ENCODE measurements at places on chromosomes 3 and 15.

- no peak for DNase-seq
Measured at GRCh38 chr3:187210091-187210490, 12.8 kb downstream of the RTP1 start.

DNA sequence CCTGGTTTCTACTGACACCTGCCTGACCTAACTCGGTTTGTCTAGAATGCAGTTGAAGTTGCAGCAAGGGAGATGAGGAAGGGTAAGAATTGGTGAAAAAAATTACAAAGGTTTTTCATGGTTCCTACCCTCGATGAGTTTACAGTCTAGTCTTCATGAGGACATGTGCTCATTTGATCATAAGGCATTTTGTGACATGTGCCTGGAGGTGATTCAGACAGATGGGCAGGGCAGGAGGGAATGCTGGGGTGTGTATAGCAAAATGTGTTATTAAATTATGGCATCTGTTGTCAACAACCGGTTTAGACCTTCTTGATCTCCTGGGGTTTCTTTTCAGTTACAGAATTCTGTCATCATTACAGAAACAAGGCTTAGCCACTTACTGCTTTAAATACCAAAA, 101.2 kb downstream of the CACNA1D start:
- no peak for DNase-seq

DNA sequence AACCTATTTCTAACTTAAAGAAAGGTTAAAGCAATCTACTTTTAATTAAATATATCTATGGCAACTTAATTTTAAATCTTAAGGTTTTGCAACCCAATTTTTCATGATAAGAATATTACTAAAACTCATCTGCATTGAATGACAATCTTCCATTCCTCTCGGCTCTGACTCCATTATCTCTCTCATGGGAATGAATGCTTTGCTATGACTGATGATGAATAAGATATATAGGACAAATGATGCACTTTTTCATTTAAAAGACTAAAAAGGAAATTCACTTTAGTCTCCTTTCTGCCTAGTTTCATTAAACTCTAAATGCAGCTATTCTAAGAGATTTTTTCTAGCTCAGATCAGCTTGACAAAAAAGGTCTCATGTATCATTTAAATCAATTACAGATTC, 68.7 kb downstream of the GBE1 start:
- DNase-seq = no peak

- no peak for DNase-seq
Measured at GRCh38 chr15:70048578-70049514, 48.9 kb downstream of the TLE3 start.

DNA sequence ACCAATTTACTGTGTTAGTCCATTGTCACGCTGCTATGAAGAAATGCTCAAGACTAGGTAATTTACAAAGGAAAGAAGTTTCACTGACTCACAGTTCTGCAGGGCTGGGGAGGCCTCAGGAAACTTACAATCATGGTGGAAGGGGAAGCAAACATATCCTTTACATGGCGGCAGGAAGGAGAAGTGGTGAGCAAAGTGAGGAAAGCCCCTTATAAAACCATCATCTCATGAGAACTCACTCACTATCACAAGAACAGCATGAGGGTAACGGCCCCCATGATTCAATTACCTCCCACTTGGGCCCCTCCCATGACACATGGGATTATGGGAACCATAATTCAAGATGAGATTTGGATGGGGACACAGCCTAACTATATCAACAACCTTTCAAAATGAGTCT, 20.2 kb downstream of the USF3 start:
- no peak for DNase-seq

- DNase-seq = no peak
Measured at GRCh38 chr3:114741066-114741465, 406.0 kb downstream of the ZBTB20 start.

GRCh38 chr15:52626671-52627369, 52.4 kb downstream of the ATOSA start:
- no peak for DNase-seq

DNA sequence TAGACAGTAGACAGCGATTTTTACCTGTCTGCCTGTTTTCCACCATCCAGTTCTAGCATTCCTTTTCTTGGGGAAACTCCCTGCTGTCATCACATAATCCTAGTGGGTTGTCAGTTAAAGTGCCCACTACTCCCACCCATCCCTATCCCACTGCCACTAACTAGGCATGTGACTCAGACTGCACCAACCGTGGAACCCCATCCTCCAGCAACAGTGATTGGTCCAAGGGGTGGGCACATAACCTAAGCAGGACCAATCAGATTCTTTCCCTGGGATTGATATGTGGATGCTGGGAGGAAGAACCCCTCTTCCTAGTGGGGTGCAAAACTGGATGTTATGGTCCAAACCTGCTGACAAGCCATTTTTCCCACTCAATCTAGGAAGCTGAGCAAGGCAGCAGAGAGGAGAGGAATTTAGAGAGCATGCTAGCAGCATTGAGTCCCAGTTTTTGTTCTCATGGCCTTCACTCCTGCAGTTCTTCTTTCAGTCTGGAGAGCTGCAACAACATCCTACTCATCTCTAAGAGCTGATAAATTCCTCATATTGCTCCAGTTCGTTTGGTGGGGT, 3.9 kb upstream of the INSYN1 start:
- DNase-seq = no peak

- peak; percentile 37 for DNase-seq
Measured at GRCh38 chr3:108091498-108092250, 843 bp upstream of the CD47 start.

DNA sequence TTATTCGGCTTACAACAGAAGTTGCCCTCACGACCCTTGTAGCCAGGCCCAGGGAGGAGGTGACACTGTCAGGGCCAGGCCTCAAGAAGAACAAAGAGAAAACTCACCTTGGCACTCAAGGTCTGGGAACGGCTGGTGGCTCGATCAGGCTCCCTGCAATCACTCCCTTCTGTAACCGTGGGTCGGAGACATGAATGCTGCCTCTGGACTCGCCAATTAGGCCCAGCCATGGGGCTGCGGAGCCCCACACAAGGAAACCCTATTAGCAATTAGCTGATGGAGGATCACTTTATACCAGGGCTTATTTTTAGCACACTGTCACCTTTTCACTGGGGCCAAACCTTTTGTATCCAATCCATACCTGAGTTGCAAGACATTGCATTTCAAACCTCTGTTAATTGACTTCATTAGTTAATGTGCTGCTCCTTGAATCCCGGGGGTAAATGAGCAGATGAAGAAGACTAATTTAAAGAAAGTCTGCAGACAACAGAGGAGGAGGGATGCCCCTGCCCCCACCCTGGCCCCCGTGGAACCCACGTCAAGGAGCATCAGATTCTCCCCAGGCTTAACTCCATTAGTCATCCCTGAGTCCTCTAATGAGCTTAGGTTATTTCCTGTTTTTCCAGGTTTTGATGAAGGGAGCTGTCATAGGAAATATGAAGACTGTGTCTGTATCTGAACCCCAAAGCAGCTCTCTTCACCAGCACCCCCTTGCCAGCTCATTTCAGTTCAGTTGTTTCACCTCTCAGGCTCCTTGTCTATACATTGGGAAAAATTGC, 255.3 kb downstream of the RORA start:
- no peak for DNase-seq

- no peak for DNase-seq
Measured at GRCh38 chr3:8669019-8669418, 24.4 kb upstream of the SSUH2 start.

DNA sequence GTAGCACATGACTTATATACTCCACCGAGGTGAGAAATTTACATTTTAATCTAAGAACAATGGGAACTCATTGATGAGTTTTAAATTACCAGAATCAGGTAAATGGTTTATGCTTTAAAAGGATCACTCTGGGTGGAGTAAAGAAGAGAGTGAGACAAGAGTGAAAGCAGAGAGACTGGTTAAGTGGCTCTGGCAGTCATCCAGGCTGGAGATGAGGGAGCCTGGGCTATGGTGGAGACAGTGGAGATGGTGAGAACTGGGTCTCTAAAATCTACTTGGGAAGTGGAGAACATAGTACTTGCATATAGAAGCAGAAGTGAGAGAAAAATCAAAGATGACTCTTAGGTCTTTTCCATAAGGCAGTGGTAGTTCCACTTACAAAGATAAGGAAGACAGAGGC, 37.1 kb upstream of the SLC25A36 start:
- no peak for DNase-seq

DNA sequence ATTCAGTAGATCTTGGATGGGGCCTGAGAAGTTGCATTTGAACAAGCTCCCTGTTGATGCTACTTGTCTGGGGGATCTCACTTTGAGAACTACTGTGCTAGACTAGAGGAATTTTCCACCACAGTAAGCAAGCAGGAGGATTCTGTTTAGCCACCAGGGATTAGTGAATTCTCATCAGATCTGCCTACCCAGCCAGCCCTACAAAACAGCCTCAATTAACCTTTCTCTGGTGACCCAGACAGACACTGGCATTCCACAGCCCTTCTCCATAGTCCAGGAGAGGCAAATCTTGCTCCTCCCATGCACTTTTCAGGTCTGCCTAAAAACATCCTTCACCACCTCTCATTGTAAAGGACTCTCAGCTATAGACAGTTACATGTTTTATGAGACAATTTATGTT, 16.7 kb upstream of the MYH15 start:
- no peak for DNase-seq

DNA sequence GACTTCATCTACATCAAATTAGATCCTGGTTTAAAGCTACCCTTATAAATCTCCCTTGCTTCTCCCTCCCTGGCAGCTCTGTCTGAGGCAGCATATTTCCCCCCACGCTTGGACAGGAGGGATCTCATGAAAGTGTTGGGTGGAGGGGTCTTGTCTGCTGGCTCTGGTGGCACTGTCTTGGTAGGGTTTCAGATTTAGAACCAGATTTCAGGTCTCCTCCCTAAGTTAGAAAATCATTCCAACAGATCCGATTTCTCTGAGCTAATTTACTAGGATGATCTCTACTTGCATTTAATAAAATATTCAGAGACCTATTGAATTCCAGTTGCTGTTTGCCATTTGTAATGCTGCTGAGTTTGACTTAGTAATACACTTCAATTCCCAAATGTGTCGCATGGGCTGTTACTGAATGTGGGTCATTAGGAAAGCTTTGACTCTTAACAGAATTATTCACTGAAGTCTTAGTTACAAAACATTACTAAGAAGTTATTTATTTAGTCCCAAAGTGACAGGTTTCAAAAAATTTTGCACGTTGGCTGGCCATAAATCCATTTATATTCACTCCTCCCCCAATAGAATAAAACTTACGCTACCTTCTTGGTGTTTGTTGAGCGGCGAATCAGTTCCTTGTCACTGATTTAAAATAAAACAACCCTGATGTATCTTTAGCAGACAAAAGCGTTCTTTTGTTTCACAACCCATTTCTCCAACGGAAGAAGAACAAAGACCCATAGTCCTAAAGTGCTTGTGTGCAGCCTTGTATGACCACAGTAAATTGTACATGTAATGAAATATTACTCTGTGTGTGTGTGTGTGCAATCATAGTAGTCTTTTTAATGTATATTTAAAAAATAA, 84.5 kb downstream of the TRAK1 start:
- no peak for DNase-seq

- DNase-seq = no peak
Measured at GRCh38 chr3:112017091-112017490, 17.4 kb upstream of the TMPRSS7 start.

DNA sequence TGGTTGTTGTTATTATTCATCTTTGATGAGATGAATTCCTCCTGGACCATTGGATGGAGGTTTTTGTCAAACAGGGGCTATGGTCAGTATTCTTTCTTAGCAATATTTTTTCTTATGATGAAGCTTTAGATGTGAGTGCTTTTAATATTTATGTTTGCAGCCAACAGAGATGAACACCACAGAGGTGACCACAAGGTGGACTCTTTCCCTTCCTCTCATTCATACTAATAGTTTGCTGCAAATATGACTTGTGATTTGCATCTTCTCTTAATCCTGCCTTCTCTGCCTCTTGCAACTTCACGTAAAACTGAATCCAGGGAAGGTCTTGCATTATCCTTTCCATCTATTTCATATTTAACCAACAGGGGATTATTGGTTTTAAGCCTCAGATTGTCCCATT, 473.1 kb upstream of the UBE2E2 start:
- no peak for DNase-seq

GRCh38 chr3:11510001-11510340, 133.7 kb downstream of the VGLL4 start:
- DNase-seq = no peak

- DNase-seq = peak; percentile 33
Measured at GRCh38 chr3:179072100-179072438, 460 bp upstream of the ZMAT3 start.

- no peak for DNase-seq
Measured at GRCh38 chr3:110193074-110193473, 855.7 kb upstream of the DPPA4 start.

DNA sequence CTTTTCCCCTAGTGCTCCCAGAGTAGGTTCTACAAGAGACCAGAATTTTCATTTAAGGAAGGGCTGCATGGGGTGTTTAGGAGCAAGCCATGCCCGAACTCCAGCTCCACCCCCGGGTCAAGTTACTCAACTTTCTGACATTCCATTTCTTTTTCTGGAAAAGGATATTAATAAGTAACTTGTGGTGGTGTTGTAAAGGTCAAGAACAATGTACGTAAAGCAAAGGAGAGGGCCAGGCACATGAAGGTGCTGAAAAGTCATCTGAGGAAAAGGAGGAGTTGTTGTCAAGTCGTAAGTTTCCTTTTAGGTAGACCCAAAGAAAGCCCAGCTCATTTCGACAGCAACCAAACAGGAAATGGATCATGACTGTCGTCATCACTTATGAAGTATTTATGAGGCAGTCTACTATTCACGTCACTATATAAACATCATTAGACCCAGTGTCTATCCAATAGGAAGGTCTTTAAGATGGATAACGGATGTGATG, 319.6 kb upstream of the IL12A start:
- DNase-seq = no peak

DNA sequence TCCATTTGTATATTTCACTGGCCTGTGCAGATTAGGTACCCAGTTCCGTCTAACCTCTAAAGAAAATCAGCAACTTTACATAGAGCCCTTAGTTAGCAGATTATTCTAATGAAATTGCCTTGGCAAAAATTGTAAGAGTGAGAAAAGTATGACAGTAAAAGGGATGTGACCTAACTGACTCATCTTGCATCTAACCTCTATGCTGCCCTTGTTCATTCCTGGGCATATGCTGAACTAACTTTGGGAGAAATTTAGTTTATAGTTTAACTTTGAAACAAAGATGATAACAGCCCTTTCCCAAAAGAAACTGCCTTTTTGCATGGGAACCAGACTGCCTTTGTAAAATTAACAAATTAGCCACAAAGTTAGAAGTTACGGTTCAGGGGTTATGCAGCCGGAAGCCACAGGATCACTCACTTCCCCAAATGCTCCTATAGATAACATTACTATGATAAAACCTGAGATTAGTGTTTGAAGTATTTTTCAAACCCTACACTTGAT, 839.8 kb upstream of the ALCAM start:
- DNase-seq = no peak

- DNase-seq = no peak
Measured at GRCh38 chr3:128294999-128295468, 141.8 kb downstream of the EEFSEC start.

GRCh38 chr3:15822281-15822680, 24.5 kb upstream of the ANKRD28 start:
- DNase-seq = no peak

- DNase-seq = no peak
Measured at GRCh38 chr15:83108266-83109219, 1.1 kb downstream of the TM6SF1 start.

Data from stimulated activated CD4-positive, alpha-beta T cell treated with anti-CD3 and anti-CD28 coated beads, Interleukin-12 subunit alpha, Interleukin-12 subunit beta, amount 100 ng/mL, for 4 hours (primary cell).